Occipital lobe (tissue), 3 donors: ENCODE measurements at places on chromosomes 2 and 18. TPM values are rescaled to one million over a fixed set of nuclear protein-coding genes. Genes with fewer than 3 reads are reported as not detected.

DNA sequence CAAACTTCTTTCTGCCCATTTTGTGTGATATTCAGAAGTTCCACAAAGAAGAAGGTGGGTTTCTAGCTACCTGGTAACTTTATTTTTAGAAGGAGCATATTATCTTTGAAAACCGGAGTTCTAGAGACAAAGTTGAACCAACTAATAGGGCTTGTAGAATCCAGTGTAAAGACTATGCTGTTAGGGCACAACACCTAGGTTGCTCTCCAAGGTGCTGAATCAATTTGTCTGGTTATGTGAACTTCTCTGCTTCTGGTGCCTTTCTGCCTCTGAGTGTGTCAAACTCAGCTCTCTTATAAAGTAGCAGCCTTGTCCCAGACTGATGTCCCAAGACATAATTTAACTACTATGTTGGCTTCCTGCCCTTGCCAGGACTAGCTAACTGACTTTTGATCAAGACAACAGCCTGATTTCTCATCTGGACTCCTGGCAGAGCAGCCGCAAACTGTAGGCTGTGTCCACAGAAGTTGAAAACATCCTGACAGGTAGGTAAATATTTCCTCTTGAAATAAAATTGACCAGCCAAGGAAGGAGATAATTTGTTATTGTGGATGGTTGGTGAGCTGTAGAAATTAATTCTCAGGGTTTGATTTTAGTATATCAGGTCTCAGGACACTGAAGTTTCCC, 119.4 kb downstream of the CYRIA start:
- no peak for DNase-seq

Gene HRH4
- total RNA-seq: not detected

DNA sequence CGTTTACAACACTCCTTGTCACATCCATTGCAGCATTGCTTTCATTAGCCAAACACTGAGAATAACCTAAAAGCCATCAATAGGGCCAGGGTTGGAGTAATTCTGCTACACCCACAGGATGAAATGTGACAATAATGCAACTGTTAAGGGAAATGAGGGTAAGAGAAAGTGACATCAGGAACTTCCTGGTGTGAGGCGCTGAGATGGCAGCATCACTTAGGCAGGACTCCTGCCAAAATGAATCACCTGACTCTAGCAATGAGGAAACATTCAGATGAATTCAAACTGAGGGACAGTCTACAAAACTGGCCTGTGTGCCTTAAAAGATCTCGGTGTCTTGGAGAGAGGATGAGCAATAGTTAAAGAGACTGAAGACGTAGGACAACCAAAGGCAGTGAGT, 115.6 kb upstream of the AGAP1 start:
- DNase-seq: no peak

Gene CBLN2
- total RNA-seq: 39.3 TPM

Gene C2orf92
- total RNA-seq: 3.6 TPM

GRCh38 chr2:191786694-191787093, 60.2 kb downstream of the CAVIN2 start:
- DNase-seq: no peak

Gene MYO1B
- total RNA-seq: 49.4 TPM

Gene ZNF516
- total RNA-seq: 15.0 TPM
